ENCODE measurements at places on chromosomes 1 and 21. TPM values are rescaled to one million over a fixed set of nuclear protein-coding genes. Genes with fewer than 3 reads are reported as not detected.

HSD17B7 gene
- 26.8 TPM for total RNA-seq

DNA sequence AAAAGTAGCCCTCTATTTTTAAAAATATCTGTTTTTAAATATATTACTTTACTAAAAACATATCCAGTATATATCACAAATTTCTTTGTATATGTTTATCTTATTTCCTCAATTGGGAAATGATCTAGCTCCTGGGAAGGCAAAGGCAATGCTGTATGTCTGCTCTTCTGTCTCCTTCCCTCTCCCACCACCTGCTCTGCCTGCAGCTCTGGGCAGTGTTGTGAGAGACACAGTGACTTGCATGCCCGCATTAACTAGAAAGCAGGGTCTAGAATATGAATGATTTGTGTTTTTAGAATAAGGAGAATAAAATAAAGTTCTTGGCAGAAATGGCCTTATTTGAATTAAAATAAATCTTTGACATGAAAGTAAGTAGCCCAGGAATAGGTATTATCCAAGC, 11.1 kb downstream of the SLC30A10 start:
- DNase-seq: no peak

IL19 gene
- total RNA-seq: not detected

GRCh38 chr1:50976111-50976889, 6.3 kb downstream of the CDKN2C start:
- DNase-seq: no peak

DNA sequence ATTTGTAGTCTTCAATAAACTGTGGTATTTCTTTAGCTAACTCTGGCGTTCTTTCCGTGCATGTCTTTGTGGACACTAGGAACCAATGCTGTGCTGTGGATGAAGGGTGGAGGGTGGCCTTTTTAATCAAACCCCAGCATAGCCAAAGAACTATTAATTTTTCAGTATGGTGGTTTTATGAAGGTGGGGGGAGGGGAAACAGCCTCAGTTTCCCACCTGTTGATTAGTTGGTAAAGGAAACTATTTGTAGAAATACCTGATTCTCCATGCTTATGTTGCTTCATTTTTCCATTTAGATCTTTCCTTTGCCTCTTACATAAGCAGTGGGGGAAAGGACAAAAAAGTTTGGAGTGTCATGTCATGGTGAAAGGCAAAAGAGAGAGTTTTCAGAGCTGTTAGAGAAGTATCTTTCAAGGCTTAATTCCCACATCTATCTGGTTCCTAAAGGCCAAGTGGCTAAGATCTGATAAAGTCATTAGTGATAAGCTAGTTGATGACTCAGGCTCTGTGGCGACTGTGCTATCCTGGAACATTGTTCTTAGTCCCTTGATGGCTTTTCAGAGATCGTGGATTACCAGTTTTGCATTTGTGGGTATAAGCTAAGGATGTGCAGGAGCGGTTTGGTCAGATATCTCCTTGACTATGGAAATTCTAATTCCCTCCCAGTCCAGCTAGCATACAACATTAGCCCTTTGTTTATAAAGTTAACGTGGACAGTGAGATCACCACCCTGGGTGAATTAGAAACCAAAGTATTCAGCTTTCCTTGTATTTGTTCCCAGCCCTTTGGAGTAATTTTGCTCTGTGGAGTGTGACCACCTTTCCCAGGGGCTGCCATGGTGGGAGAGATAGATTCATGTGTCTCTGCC, 8.7 kb upstream of the HAX1 start:
- no peak for DNase-seq
